ENCODE measurements at places on chromosomes 6 and 20.

DNA sequence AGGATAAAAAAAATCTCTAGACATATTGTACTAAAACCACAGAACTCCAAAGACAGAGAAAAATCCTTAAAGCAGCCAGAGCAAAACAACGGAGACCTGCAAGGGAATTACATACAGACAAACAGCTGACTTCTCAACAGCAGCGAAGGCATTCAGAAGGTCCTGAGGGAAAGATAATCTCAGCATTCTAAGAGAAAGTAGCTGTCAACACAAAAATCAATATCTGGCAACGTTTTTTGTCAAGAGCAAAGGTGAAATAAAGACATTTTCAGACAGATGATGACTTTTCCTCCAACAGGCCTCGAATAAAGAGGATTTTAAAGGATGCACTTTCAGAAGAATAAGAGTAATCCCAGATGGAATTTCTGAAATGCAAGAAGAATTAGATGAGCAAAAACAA lies 6.1 kb upstream of the SCGN start:
- DNase-seq = no peak

GRCh38 chr6:138162111-138162954 lies 594 bp downstream of the ARFGEF3 start:
- DNase-seq = no peak

- no peak for DNase-seq
These were observed 132.8 kb downstream of the LAMA2 start for GRCh38 chr6:129015721-129016120.

- no peak for DNase-seq
These were observed 932.9 kb downstream of the QKI start for GRCh38 chr6:164347455-164347854.

GRCh38 chr20:3433744-3434143 lies 26.3 kb upstream of the DNAAF9 start:
- no peak for DNase-seq

GRCh38 chr6:106538145-106538544 lies 91.2 kb downstream of the RTN4IP1 start:
- DNase-seq = no peak

DNA sequence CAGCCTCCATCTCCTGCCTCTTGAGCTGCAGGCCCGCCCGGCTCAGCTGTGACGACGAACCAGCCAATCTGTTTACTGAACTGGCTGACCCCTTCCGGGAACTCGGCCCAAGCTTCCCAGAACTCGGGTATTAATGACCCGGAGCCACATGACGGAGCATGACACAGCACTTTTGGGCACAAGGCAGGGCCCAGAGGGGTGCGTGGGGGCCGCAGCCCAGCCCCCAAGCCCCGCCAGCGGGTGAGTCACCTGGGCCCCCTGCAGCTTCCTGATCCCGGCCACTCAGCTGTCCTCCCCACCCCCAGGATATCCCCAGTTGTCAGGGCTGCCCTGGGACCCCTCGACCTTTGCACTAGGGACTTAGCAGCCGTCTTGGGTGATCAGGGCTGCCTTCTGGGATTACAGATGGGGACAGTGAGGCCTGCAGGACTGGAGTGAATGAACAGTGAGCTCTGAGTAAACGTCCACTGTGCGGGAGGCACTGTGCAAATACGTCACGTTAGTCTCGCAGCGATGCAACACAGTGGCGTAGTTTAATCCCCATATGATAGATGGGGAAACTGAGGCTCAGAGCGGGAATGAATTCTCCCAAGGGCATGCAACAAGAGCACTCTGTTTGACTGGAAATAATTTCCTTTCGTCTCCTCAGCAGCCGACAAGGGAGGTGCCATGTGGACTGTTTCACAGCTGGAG lies 102.1 kb downstream of the CEBPB start:
- DNase-seq = peak; percentile 78

DNA sequence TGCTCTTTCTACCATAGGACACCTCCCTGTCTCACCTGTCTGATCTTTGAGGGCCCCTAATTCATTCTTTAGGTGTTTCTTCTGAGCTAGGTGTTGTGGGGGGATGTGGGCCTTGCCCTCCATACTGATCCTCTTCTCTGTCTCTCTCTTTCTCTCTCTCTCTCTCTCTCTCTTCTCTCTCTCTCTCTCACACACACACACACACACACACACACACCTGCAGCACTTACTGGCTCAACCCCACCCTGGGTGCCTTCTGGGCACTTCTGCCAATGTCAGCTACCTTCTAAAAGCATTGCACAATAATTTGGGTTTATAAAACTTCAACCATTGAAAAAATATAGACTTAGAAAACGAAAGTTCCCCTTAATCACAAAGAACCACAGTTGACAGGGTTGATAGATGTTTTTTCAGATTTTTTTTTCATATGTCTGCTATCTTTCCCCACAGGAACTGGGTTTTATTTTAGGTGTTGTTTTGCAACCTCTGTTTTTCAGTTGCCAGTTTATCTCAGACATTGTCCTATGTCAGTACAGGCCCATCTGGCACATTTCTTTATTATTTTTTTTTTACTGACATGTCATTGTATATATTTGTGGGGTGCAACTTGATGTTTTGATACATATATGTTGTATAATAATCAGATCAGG lies 28.1 kb downstream of the PKIG start:
- no peak for DNase-seq

DNA sequence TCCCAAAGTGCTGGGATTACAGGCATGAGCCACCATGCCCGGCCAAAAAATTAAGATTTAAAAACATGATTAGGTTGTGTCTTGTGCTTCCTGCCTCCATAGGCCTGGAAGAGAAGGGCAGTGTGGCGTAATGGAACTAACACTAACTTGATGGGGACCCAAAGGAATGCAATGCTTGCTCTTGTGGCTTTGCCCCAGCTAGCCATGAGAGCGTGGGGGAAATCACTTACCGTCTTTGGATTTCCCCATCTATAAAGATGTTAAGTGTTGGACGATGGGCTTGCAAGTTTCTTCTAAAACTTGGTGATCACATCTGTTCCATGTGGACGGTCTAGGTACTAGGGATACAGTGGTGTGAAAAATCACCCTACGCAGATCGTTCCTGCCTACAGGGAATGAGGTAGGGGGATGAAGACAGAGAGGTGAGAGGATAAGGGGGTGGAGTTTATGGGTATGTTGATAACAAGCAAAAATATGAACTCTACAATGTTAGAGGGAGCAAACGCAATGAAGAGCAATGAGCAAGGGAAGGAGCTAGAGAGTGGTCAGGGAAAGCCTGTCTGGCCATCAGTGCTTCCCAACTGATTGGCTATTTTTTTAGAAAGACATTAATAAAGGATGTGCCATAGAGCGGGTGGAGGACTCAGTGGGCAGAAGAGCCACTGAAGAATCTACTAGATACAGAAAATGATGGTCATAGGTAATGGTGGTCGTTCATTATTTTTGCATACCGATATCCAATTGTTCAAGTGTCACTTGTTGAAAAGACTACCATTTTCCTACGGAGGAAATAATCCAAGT lies 165.2 kb downstream of the BCAS1 start:
- no peak for DNase-seq

GRCh38 chr20:17612287-17612991 lies 42.6 kb downstream of the DSTN start:
- DNase-seq = peak; percentile 70

DNA sequence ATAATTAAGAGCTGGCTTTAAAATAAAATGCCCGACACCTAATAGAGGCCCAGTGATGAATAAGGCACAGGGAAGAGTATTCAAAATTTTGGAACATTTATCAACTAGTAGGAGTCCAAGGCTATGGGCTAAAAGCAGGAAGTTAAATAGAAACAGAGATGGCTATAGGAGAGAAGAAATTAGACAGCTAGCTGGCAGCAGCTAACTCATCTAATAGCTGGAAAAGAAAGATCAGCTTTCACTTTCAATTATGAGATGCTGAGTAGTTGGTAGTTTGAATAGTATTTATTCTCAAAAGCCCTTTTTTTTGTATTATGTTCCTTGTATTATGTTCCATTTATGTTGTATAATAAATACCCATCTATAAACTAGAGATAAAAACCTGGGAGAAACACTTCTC lies 215.7 kb downstream of the SLC35F1 start:
- DNase-seq = no peak

GRCh38 chr6:63923139-63923739 lies 287.6 kb downstream of the PHF3 start:
- no peak for DNase-seq

- no peak for DNase-seq
These were observed 1.9 kb downstream of the TBPL1 start for GRCh38 chr6:133954657-133955576.

DNA sequence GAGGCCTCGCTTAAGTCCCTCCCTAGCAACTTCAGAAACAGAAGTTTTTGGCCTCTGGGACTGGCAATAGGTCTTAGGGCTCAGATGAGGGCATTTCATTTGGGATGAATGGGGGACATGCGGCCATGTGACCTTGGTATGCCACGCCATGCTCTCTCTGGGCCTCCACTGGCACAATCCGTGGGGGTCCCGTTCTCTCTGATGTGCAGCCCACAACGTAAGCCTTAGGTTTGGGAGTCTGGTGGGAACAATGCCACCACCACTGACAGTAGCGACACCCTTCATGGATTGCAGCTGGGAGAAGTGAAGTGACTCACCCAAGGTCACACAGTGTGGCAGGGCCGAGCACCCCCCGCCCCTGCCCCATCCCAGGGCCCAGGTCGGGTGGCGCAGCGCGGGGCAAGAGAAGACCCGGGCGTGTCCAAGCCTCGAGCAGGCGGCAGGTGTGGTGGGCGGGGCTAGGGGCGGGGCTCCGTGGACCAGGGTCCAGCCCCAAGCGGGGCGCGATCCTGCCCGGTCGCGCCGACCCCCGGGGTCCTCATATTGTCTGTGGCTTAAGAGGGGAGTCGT lies 864 bp upstream of the CEBPB start:
- DNase-seq = no peak

DNA sequence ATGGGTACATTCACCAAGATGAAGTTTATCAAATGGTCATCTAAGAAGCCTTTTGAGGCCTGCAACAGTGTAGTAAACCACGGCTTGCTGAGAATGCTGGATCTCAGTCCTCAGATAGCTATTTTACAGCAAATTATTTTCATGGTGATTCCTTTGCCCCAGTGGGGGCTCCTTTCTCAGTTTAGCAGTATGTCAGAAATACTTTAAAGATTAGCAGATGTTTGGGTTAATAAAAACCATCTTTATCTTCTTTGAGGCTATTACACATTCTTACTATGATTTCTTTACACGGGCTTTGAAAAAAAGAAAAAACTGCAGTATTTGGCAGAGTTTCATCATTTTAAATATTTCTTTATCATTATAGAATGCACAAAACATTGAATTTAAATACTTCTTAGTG lies 10.7 kb downstream of the MYLIP start:
- DNase-seq = no peak

GRCh38 chr20:37342231-37343177 lies 3.4 kb upstream of the SRC start:
- no peak for DNase-seq

GRCh38 chr20:52094693-52095092 lies 96.9 kb downstream of the ZFP64 start:
- no peak for DNase-seq

GRCh38 chr6:41358503-41358902 lies 23.1 kb downstream of the NCR2 start:
- peak; percentile 37 for DNase-seq

GRCh38 chr20:13017883-13018535 lies 9.2 kb downstream of the SPTLC3 start:
- DNase-seq = no peak

DNA sequence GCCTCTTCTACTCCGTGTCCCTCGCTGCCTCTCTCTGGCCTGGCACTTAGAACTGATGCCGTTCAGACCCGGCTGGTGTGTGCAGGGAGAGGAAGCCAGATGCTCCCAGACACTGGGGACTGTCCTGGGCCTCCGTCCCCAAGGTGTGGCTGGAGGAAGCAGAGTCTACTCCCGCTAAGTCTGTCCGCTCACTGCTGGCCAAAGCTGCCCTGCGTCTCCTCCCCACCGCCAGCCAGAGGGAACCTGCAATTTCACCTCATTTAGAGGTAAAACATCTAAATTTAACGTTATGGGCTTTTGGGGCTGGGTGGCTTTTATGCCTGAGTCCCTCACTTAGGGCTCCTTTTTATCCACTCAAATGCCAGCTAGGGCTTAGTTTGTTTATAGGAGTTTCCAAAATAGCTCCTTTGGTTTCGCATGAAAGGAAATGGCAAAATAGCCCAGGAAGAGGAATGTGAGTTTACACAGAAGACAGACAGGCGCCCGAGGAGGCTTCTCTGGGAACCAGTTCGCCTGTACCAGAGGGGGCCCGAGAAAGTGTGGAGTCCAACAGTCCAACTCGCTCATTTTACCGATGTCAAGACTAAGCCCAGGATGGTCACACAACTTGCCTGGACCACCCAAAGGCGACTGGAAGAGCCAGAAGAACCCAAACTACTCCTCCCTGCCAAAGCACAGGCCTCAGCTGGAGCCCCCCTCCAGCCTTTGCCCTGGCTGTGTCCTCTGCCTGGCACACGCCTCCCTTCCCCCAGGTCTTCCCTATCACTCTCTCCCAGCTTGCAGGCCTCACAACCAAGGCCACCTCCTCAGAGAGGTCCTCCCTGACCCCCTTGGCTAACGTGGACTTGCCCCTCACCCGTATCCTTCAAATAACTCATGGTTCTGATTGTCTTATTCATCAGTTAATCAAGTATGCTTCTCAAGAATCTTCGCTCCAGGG lies 54.5 kb downstream of the RIPOR3 start:
- DNase-seq = no peak

- DNase-seq = no peak
These were observed 41.0 kb downstream of the C20orf203 start for GRCh38 chr20:32632461-32633354.

DNA sequence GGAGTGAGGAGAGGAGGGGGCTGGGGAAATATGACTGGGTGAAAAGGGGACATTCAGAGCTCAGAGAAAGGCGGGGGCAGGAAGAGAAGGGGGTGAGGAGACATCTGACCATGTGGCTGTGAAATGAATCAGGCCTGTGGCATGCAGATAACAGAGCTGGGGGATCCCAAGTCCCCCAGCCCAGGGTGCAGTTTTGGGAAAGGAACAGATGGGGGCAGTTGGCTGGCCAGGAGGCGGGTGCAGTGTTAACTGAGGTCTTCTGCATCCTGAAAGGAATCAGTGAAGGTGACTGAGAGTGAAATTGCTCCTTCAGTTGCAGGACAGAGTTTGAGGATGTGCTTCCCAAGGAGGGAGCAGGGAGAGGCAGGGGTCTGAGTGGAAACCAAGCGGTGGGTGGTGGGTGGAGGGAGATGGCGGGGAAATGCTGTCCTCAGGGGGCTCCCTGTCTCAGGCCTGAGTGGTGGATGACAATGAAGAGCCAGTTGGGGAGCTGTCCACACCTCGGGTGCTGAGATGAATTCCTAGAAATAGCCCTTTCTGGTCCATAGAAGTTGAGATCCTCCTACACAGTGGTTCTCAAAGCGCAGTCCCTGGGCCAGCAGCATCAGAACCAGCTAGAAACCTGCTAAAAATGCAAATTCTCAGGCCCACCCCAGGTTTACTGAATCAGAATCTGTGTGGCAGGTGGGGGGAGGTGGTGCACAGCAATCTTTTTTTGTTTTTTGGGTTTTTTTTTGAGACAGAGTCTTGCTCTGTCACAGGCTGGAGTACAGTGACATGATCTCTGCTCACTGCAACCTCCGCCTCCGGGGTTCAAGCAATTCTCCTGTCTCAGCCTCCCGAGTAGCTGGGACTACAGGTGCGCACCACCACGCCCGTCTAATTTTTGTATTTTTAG lies 26.0 kb upstream of the CCDC167 start:
- DNase-seq = no peak

GRCh38 chr6:44921798-44922197 lies 406.3 kb upstream of the RUNX2 start:
- DNase-seq = no peak
